ENCODE measurements at places on chromosomes 2 and 18. TPM values are rescaled to one million over a fixed set of nuclear protein-coding genes. Genes with fewer than 3 reads are reported as not detected.

The HOXD8 gene
- 26.5 TPM for total RNA-seq

DNA sequence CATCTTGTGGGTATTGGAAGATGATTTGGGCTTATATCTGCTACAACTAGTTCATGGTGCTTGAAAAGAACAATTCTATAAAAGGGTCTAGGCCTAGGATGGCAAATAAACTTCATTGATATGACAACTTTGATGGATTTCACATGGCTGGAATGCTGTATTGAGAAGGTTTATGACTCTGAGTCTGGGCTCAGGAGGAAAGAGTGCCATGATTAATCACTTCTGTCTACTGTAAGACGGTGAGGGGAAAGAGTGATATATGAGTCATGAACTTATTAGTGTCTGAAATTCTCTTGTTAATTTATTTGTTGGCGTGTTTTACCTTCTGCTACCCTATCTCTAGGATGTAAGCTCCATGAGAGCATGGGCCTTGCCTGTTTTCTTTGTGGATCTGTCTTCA, 17.0 kb upstream of the ADCYAP1 start:
- DNase-seq = no peak

- DNase-seq = no peak
These were observed 10.0 kb downstream of the ZNF24 start for GRCh38 chr18:35334212-35334611.

GRCh38 chr2:227447606-227448005, 24.4 kb upstream of the AGFG1 start:
- DNase-seq = no peak

- DNase-seq = no peak
These were observed 50.5 kb upstream of the GORASP2 start for GRCh38 chr2:170878505-170878904.

The TNFAIP6 gene
- total RNA-seq = not detected

The DSG4 gene
- not detected for total RNA-seq
